ENCODE measurements at places on chromosomes 3 and 15.

GRCh38 chr15:35854316-35854715 is 308.4 kb upstream of the DPH6 start:
- DNase-seq = no peak

DNA sequence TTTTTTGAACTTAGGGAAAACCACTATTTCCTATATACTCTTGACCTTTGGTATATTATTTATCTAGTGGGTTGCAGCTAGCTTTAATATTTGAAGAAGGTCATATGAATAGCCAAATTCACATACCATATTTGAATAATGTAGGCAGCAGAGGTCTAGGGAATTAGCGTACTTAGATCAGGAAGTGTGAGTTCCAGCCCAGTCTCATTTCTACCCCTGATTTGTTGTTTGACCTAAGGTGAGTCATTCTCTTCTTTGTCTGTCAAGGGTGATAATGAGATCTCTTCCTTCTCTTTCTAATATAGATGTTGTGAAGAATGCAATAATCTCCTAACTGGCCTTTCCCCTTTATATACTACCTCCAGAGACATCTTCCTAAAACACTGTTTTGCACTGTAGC is 36.6 kb upstream of the ZPLD1 start:
- DNase-seq = no peak

DNA sequence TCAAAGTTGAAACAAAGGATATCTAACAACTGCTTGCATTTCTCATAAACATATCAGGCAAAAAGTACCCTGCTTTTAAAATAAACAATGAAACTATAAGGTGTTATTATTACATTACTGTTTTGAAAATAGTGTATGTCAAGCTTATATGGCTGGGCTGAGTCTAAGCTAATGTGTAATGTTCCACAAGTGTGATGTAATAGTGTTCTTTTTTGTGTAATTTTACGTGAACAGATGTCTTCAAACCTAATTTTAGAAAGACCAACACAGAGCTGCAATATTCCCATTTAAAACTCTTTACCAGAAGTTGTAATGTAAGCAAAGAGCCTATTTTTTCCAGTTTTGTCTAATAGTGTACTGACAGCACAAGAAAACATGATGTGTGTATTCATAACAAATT is 34.0 kb downstream of the MINDY2 start:
- DNase-seq = no peak

DNA sequence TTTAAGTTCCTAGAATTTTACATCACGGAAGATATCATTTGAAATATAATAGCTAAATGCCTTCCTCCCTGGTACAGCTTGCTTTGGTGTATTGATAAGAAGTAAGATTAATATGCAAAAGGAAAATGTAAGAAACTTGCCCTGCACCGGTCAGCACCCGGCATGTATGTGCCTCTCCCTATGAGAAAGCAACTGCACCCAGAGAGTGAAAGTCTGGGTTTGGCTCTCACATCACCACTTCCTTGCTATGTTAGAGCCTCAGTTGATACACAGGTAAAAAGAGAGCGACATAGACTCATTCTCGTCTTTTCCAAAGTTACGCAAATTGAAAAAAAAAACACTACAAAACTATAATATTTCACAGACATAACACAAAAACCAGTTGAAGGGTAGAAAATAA is 96.7 kb downstream of the FOXP1 start:
- DNase-seq = no peak

DNA sequence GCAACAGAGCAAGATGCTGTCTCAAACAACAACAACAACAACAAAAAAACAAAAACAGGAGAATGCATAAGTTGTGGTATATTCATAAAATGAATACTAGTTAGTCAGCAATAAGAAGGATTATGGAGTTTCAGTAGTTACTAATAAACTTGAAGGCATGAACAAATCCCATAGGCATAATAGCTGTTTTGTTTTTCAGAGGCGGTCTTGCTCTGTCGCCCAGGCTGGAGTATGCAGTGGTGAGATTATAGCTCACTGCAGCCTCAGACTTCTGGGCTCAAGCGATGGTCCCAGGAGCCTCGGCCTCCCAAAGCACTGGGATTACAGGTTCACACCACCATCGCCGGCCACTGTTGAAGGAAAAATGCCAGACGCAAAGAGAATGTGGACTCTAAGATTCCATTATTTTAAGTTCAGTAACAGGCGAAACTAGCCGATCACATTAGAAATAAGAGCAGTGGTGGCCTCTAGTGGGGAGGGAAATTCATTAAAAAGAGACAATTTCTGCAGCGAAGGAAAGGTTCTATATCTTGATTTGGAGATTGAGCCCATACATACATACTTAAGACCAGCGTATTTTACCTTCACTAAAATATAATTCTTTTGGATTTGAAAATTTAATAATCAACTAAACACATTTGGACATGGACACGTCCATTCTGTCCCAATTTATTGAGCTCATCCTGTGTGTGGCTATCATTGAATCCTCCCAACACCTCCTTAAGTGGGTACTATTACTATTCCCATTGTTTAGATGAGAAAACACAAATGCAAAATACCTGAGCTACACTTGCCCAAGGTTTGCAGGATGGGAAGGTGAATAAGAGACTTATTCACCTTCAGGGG is 27.4 kb upstream of the HDAC11 start:
- no peak for DNase-seq

DNA sequence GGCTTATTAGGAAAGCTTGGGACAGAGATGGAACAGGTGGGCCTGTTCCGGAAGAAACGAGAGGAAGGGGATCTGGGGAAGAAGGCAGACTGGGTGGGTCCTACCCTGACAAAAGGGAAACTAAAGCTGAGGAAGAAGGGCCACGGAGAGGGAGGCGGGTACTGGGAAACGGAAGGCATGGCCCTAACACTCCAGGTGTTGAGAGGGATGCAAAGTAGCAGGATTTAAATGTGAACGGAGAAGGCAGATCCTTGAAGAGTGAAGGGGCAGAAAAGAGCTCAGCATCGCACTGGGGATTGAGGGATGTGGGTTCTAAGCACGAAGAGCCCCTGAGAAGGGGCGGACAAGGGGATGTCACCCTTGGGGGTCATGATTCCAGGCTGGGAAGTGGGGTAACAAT is 735 bp downstream of the STIMATE start:
- DNase-seq = no peak

DNA sequence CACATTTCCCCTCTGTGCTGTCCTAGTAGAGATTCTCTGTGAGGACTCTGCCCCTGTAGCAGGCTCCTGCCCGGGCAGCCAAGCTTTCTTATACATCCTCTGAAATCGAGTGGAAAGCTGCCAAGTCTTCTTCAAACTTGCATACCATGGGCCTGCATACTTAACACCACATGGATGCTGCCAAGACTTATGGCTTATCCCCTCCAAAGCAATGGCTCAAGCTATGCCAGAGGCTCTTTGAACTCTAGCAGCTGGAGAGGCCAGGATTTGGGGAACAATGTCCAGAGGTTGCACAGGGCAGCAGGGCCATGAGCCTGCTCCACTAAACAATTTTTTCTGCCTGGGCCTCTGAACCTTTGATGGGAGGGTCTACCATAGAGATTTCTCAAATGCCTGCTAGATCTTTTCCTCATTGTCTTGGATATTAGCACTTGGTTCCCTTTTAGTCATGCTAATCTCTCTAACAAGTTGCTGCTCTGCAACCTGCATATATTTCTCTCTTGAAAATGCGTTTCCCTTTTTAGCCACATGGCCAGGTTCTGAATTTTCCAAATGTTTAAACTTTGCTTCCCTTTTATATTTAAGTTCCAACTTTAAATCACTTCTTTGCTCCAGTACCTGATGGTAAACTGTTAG is 6.1 kb upstream of the PLSCR4 start:
- no peak for DNase-seq

GRCh38 chr15:39242345-39242744 is 338.5 kb upstream of the THBS1 start:
- DNase-seq = peak; percentile 19

- DNase-seq = no peak
Measured at GRCh38 chr3:16765661-16766060, 119.1 kb upstream of the PLCL2 start.

- DNase-seq = no peak
Measured at GRCh38 chr3:57963811-57964346, 44.3 kb upstream of the FLNB start.

DNA sequence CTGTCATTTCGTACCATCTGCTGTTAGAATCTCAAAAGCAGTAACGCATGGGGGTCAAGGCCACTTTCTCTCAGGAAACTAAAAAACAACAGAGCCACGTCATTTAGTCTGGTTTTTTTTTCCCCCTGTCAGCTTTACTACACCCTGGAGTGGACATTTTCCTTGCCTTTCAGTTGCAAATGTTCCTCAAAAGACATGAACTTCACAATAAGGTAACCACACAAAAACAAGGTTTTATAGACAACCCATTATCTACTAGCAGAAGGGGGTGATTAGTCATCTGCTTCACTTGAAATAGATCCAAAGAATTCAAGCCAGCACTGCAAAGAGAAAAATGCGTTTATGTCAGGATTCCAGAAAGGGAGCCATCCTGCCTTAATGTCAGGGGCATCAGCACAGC is 171.8 kb upstream of the CDIN1 start:
- DNase-seq = no peak

DNA sequence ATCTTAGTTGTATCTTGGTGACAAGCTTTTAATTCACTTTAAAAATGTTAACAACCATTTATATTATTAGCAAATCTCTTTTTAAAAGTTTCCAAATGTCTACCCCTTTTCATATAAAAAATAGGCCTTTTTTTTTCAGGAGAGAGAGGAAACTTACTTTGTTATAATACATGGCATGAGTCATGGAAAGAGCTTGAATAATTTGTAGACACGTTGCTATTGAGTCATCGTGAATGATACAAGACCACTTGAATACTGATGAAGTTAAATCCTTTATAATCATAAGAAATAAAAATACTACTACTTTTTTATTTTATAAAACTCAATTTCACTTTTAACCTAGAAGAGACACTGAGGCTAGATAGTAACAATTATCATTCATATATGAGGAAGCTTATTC is 70.3 kb upstream of the BBX start:
- DNase-seq = no peak

DNA sequence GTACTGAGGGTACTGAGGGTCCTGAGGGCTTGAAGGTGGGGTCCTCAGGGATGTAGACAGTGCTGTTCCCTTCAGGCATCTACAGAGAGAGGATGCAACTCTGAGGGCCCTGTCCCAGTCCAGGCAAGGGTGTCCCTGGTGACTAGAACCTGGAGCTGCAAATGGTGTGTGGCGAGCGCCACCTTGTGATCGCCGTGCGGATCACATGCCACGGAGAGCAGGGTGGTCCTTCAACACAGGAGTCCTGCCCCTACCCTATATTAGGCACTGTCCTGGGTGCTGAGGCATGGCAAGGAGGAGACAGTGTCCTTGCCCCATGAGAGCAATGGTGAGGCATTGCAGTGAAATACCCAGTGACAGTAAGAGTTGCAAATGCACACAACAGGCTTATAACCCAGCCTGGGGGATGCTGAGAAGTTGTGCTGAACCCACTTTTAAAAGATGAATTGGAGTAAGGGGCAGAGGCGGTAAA is 23.6 kb downstream of the RHCG start:
- DNase-seq = no peak

GRCh38 chr3:174168026-174168425 is 691.1 kb upstream of the NAALADL2 start:
- no peak for DNase-seq

DNA sequence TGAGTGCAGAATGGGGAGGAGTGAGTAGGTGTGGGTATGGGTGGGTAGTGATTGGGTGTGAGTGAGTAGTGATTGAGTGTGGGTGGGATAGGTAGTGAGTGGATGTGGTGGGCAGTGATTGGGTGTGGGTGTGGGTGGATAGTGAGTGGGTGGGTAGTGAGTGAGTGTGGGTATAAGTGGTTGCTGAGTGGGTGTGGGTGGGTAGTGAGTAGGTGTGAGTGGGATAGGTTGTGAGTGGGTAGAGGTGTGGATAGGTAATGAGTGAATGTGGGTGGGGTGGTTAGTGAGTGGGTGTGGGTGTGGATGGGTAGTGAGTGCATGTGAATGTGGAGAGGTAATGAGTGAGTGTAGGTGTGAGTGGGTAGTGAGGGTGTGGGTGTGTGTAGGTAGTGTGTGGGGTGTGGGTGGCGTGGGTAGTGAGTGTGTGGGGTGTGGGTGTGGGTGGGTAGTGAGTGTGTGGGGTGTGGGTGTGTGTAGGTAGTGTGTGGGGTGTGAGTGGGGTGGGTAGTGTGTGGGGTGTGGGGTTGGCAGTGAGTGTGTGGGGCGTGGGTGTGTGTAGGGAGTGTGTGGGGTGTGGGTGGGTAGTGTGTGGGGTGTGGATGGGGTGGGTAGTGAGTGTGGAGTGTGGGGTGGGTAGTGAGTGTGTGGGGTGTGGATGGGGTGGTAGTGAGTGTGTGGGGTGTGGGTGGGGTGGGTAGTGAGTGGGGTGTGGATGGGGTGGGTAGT is 5.3 kb downstream of the MINAR1 start:
- no peak for DNase-seq

DNA sequence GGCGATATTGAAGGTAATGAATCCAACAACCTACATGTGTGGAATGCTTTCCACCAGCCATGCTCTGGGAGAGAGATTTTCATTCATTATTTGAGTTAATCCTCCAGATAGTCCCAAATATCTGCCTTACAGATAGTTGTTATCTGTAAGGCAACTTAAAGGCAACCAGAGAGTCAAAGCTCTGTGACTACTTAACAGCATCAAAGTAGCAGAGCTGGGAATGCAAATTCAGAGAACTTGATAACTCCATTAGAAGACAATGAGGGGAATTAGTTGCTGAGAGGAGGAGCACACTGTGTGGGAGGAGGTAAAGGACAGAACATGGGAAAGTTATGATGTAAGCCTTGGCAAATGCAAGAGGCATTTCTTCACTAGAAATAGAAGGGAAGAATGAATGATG is 10.5 kb upstream of the CRBN start:
- DNase-seq = no peak

- no peak for DNase-seq
Measured at GRCh38 chr3:55893045-55893664, 406.0 kb upstream of the WNT5A start.

DNA sequence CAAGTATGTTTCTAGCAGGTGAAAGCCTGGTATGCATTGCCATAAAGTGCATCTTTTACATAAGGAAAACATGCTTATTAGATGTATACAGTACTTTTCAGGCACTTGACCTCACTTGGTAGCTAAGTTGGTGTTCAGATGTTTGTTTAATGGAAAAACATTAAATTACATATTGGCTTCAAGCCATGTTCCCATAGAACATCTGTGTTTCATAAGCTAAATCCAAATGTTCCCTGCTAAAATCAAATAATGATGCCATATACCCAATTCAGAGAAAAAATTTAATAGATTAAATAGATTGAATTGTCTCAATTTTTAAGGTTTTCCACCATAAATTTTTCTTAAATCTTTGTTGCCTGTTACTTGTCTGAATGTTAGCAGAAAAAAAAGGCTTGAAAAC is 19.1 kb upstream of the RPL22L1 start:
- DNase-seq = no peak

DNA sequence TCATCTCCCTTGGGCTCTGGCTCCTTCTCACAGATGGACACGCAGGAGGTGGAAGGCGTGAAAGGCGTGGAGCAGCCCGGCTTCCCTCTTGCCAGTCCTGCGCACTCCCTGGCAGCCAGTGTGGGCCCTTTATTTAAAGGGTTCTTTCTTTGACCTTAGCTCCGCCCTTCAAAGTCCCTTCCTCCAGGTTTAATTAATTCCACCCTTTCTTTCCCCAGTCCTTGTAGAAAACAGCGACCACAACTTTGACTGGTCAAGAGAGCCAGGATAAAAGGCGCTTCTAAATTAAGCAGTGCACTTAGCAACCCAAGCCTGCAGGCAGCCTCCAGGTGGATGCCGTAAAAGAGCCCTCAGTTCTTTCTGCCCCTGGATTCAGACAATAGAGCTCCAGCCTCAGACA is at the start of gene HDC:
TSS of gene HDC (minus strand) at position 107 of the 400 bp plus-strand sequence. CDS start at position 4, 103 bp downstream.
- DNase-seq = no peak

Data from left cardiac atrium (tissue), 4 donors.